ENCODE measurements at places on chromosomes 2 and 18. TPM values are rescaled to one million over a fixed set of nuclear protein-coding genes. Genes with fewer than 3 reads are reported as not detected.

DNA sequence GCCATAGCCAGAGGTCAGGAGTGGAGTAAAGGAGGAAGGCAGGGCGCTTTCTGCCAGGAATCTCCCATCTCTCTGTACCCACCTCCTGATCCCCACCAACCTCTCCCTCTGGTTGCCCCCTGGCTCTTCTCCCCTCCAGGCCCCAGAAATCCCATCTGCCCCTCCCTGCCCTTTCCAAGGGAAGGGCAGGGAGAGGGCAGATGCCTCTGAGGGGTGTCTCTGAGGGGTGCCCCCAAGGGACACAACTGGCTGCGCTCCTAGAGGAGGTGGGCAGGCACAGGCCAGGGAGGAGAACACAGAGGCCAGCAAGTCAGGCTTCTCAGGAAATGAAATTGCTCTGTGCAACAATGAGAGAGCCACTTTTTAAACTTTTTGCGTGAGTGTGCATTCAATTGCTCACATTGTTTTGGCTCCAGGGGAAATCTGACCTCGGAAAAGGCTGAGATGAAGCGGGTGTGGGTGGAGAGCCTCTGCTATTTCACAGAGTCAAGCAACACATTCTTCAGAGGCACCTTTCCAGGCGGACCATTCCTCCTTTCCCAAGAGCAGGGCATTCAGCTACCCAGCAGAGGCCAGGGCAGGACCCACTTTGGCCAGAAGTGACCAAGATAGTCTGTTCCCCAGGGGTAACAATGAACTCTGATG lies 125.5 kb downstream of the SMAD7 start:
- DNase-seq = no peak

DNA sequence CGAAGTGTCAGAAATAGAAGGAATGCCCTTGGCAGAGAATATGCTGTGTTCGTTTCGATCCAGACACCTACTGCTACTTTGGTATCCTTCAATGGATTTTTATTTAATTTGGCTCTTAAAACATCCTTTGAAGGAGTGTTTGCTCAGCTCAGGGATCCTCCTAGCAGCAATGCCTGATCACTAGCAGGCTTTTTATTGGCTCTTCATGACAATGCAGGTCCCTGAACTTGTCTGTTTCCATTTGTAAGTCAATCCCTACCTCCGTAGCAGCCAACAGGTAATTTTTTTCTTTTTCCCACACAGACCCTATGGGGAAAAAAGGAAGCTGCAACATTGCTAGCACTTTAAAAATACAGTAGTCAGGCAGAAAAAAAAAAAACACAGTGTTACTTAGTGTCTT lies 366.2 kb upstream of the LRRTM1 start:
- no peak for DNase-seq

GRCh38 chr2:60796573-60797509 lies 40.8 kb downstream of the PAPOLG start:
- no peak for DNase-seq

- no peak for DNase-seq
These were observed 65.7 kb upstream of the PARD3B start for GRCh38 chr2:204479557-204479956.

GRCh38 chr2:30796699-30797098 lies 10.5 kb downstream of the CAPN13 start:
- DNase-seq = no peak

GRCh38 chr18:51653507-51654213 lies 456.2 kb upstream of the MEX3C start:
- no peak for DNase-seq

DNA sequence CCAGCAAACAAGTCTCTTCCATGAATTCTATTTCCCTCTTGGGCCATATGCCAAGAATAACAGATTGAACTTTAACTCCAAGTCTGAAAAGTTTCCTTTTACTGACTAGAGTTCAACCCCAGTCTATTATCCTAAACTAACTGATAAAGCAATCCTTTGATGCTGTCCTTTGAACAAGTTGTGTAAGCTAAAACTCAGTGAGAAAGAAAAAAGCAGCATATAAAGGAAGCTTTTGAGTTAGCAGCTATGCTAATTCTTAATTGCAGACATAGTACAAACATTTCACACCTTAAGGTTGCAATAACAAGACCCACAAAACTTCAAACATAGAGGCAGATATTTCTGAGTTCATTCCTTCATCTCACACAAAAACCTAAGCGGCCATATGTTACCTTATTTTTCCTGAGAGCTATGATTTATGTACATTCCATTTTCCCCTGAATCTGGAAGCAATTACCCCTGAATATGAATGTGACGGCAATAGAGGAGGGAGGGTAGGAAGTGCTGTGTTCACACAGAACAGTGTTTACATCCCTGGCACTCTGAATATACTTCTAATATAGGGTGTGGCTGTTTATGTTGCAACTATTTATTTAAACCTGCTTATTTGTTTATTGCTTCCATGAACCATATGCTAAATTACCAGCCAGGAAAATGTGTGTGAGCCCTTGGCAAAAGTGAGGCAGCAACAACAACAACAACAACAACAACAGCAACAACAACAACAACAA lies 180.6 kb downstream of the IRS1 start:
- no peak for DNase-seq

DNA sequence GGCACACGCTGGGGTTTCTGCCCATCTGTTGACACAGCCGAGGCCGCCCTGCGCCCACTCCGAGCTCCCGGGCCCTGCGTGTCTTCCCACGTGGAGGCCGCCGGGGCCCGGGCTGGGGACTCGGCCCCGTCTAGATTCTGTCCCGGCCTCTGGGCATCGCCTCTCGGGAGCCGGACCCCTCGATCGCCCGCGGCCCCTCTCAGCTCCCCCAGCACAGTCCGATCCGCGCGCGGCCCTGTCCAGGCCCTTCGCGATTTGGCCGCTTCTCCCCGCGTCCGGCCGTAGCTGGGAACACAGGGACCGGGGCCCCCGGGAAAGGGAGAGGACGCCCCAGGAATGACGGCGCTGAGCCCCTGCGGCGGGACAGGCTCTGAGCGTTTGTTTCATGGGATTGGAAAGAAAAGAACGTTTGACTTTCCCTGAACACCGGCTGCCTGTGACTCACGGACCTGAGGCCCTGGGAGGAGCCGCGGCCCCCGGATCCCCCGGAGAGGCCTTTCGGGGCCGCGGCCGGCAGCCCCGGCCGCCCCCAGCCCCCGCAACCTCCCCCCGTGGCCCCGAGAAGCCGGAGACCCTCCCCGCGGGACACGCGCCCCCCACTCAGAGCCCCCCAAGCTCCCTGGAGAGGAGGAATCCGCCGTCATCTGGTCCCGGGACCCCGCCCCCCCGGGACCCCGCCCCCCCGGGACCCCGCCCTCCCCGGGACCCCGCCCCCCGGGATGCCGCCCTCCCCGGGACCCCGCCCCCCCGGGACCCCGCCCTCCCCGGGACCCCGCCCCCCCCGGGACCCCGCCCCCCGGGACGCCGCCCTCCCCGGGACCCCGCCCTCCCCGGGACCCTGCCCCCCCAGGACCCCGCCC lies 62.7 kb upstream of the CTDP1 start:
- peak; percentile 14 for DNase-seq

DNA sequence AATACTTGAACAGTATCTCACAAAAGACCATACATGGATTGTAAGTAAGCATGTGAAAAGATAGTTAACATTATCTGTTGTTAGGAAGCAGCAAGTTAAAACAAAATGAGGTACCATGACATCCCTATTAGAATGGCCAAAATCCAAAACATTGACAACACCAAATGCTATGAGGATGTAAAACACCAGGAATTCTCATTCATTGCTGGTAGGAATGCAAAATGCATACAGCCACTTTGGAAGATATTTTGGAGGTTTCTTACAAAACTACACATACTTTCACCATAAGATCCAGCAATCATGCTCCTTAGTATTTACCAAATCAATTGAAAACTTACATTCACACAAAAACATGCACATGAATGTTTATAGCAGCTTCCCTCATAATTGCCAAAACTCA lies 30.9 kb upstream of the ICOS start:
- no peak for DNase-seq

- no peak for DNase-seq
These were observed 26.9 kb upstream of the PDCL3 start for GRCh38 chr2:100535855-100536254.

- DNase-seq = peak; percentile 39
These were observed 16.5 kb downstream of the SLC4A3 start for GRCh38 chr2:219643788-219644398.

DNA sequence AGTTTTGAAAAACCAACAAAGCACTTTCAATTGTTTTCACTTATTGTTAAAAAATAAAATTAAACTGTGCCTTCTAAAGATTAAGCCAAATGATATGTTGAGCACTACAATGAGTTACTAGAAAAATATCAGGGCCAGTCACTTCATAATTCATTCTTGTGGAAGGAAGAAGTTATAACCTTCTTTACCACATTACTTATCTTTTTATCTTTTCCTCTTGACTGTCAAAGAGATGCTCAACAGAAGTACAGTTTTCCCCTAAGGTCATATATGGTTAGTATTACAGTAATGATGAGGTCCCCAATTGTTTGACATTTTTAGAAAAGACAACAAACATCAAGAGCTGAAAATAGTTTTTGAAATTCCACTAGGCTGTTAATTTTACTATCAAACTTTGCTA lies 9.4 kb downstream of the PELI1 start:
- DNase-seq = no peak

DNA sequence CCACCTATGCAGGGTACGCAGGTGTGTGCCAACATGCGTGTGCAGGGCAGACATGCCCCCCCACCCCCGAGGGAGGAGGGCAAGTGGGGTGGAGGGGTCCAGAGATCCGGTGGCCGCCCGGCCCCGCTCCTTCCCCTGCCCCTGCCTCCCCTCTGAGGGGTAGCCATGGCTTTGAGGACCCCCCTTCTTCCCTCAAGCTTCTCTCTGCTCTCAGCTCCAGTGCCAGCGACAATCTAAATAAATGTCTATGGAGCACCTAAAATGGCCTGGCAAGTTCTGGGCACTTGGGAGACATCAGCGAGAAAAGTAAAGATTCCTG lies 91.9 kb downstream of the ZFP36L2 start:
- DNase-seq = no peak

DNA sequence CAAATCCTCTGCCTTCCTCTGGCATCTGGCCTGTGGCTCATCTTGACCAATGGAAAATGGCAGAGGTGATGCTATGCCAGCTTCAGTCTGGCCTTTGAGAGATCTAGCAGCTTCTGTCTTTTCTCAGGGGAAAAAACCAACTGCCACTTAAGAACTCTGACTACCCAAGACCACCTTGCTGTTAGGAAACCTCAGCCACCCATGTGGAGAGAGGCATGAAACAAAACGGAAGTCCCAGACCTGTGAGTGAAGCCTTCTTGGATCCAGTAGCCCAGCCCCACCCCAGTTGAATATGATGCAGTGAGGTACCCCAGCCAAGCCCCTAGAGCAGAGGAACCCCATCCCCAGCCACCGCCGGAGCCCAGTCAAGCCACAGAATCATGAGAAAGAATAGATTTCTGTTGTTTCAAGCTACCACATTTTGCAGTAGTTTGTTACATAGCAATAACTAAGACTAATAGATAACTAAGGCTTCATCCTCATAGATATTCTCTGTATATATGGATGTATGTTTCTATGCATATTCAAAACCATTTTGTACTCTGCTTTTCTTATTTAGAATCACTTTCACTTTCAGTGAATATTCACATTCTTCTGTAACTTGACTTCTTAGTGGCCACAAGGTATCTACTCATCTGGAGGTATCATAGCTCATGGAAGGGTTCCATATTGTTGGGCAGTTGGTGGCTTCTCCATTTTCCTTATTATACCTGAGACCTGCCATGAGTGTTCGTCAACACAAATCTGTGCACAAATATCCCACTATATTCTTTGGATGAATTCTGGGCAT lies 142.1 kb downstream of the FBXO15 start:
- no peak for DNase-seq

DNA sequence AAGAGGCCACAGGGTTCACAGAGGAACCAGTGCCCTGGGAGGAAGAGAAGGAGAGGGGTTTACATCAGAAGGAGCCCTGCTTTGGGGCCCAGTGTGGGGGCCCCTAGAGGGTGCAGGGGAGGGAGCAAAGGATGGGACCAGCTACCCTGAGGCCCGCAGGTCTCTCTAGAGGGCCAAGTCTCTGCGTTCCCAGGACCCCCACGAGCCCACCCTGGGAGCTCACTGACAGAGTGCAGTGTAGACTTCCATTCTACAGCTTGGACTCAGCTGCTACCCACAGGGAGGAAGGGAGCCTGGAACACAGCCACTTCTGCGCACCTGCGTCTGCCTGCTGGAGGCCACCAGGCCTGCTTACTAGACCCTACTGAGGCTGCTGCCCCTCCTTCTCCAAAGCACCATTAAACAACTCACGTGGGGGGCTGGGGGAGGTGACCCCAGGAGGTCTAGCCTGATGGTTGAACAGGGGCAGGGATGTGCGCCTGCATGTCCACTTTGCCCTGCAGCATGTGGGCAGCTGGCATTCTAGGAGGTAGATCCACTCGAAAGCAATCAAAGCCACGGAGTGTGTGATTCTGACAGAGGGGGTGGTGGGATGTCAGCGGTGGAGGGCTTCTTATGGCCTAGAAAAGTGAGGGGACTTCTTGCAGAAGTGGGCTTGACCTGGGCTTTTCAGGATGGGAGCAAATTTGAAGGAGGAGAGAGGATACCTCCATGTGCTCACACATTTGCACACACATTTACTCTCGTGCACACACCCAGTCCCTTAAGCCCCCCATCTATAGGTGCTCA lies 90.2 kb downstream of the ZFP36L2 start:
- no peak for DNase-seq

DNA sequence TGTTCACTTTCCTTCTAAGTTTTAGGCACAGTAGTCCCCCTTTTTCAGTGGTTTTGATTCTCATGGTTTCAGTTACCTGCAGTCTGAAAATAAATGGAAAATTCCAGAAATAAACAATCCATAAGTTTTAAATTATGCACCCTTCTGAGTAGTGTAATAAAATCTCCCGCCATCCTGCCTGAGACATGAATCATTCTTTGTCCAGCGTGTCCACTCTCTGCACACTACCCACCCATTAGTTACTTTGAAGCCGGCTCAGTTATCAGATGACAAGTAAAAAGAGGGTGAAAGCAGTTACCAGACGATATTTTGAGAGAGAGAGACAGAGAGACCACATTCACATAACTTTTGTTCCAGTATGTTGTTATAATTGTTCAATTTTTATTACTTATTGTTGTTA lies 400.5 kb downstream of the TMX3 start:
- no peak for DNase-seq

GRCh38 chr2:179139506-179139905 lies 89.6 kb upstream of the CCDC141 start:
- no peak for DNase-seq

- DNase-seq = no peak
These were observed 102.9 kb upstream of the EPB41L3 start for GRCh38 chr18:5646739-5647138.

GRCh38 chr18:54742120-54742519 lies 86.2 kb upstream of the RAB27B start:
- DNase-seq = no peak

The TUBA3E gene
- not detected for total RNA-seq

The ZBTB7C gene
- 0.67 TPM for total RNA-seq

The HTR2B gene
- total RNA-seq = 0.80 TPM

The CDKL4 gene
- total RNA-seq = 0.92 TPM

The SP5 gene
- 9.3 TPM for total RNA-seq

The SERPINB2 gene
- not detected for total RNA-seq

The RAB11FIP5 gene
- total RNA-seq = 27.8 TPM

The PLCL1 gene
- 13.6 TPM for total RNA-seq

The M1AP gene
- total RNA-seq = 0.74 TPM
